Testis (tissue), 5 donors: ENCODE measurements at places on chromosomes 7 and 10. TPM values are rescaled to one million over a fixed set of nuclear protein-coding genes. Genes with fewer than 3 reads are reported as not detected.

DNA sequence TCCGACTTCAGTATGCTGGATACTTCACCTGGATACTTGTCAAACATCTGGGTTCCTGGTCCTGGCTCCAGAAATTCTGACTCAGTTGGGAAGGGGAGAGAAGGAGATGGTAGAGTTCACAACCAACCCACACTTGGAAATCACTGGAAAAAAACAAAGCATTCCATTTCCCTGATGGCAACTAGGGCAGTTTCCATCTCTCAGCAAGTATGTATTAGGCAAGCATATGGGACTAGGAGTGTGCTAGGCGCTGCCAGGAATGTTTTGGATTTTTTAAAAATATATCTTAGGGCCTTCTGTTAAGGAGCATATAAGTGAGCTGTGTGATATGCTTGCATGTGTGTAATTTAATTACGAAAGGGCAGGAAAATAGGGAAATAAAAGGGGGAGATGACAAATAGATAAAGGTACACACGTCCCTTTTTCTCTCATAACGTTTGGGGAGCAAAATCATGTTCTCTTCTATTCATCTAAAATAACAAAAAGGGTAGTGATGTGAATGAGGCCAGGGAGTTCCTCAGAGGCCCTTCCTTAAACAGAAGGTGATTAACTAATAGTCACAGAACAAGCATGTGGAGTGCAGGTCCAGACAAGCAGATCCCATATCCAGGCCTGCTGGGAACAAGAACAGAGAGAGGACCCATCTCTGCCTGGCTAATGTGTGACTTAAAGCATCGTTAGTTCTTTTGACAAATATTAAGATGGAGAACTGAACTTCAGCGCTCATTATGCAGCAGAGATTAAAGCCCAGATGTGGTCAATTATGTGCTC is 64.5 kb upstream of the NFE2L3 start:
- no peak for DNase-seq

The LRRC18 gene
- total RNA-seq, result 12.6 TPM

The CD36 gene
- 5.6 TPM for total RNA-seq

DNA sequence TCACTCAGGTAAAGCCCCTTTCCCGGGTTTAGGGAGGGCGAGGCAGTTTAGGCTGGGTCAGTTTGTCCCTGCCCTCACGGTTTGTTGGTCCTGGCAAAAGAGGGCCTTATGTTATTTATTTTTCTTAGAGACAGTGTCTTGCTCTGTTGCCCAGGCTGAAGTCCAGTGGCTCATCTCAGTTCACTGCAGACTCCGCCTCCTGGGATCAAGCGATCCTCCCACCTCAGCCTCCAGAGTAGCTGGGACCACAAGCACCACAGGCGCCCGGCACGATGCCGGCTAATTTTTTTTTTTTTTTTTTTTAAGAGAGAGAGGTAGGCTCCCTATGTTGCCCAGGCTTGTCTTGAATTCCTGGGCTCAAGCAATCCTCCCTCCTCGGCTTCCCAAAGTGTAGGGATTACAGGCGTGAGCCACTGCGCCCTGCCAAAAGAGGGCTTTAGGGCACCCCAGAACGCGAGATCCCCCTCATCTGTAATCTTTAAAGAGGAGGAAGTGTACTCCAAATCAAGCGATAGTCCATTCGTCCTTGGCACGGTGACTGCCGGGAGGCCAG is 626 bp upstream of the BMS1 start:
- peak; percentile 41 for DNase-seq

DNA sequence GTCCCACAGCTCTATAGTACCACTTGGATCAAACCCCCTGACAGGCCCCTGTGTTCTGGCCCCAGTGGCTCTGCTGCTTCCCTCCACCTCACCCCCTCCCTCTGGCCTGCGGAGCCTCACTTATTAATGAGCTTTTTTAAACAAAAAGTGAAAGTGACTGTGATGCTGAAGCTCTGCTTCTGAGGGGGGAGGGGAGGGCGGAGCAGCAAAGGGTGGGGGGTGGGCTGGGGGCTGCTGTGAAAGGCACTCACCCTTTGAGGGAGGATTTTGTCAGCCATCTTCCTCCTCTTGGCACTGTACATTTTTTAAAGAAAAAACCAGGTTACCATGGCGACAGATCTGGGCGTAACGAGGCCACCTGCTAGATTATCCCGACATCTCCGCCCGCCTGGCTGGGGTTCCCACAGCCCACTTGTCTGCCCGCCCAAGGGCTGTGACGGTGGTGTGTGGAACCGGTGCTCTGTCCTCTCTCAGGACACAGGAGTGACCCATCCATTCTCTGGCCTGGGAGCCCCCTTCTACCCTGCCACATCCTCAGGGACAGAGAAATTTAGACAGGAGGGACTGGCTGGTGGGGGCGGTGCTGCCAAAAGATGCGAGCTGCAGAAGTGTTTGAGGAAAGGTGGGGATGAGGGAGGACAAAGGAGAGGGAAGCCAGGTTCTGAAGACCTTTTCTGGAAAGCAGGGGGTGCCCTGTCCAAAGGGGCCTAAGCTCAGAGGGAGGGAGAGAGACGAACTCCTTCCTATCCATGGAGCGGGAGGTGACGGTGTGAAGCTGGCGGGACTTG is 4.9 kb downstream of the SMARCD3 start:
- no peak for DNase-seq

DNA sequence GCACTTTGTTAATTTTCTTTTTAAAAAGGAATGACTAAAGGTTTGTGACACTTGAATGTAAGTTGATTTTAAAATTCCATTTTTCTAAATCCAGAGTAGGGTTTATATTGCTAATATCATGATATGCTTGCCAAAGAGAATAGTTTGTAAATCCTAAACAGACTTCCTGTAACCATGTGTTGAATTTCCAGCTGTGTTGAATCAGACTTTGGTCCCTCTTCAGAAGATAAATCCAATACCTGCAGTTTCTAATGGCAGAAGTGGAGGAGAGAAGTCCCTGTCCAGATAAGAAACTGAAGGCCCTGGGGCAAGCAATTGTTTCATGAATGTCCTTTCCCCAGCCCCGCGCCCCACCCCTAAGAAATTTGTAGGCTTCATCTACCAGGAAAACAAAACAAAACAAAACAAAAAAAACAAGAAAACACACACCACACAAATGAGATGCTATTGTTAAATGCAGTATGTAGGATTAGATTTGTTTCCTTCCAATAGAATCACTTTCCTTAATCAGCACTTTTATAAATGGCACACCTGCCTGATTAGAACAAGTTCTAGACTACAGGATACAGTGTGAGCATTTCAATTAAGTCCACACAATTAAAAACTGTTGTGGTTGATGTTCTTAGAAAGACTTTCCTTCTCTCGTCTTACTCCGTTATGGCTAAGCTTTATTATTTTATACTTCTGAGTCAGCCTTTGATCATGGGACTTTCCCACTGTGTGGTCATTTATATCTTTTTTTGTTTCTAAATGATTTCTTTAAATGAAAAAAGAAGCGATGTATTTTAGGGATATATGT is 122.8 kb downstream of the KAT6B start:
- no peak for DNase-seq

GRCh38 chr7:132415259-132415658 is 161.0 kb downstream of the PLXNA4 start:
- no peak for DNase-seq

The ATOH7 gene
- total RNA-seq, result 0.63 TPM

DNA sequence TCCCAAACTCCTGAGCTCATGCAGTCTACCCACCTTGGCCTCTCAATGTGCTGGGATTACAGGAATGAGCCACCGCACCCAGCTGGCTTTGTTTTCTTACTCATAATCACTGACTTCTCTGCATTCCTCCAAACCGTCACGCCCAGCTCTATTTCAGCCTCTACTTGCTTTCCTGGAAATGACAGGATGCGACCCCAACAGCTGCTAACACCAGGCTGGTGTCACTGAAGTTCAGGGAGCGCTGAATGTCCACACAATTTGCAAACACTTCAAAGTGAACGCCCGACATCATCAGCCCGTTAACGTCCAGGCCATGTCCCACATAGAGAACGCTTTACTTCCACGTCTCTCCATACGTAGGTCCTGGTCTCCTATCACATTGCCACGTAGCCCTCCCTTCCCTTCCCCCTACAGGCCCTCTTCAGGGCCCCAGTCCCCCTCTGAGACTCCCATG is 12.8 kb upstream of the PROSER2 start:
- no peak for DNase-seq

- DNase-seq, result no peak
Measured at GRCh38 chr7:2941216-2941859, 97.2 kb upstream of the GNA12 start.

- DNase-seq, result no peak
Measured at GRCh38 chr10:31754803-31755624, 173.6 kb downstream of the ARHGAP12 start.

- DNase-seq, result no peak
Measured at GRCh38 chr10:132096223-132096622, 30.5 kb downstream of the JAKMIP3 start.

DNA sequence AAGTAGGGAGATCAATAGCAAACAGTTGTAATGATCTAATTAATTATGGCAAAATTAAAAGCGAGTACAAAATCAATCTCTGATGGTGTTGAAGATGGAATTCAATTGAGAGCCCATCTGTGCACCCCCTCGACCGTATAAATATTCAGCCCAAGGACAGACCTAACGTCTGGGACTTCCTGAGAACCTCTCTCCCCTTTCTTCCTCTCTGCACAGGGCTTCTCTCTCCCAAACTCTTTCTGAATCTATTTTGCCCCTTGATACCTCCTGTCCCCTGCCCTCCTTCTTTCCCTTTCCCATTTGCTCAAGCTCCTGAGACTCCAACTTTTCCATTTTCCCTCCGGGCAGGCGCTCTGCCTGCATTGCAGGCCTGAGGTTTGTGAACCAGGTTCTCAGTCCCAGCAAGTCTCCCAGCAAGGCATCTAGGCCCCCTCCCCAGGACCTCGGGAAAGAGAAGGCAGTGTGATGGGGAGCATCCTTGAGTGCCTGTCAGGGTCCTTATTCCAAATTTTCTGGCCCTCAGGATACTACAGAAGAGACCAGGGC is 8.5 kb upstream of the PAX2 start:
- DNase-seq, result no peak

DNA sequence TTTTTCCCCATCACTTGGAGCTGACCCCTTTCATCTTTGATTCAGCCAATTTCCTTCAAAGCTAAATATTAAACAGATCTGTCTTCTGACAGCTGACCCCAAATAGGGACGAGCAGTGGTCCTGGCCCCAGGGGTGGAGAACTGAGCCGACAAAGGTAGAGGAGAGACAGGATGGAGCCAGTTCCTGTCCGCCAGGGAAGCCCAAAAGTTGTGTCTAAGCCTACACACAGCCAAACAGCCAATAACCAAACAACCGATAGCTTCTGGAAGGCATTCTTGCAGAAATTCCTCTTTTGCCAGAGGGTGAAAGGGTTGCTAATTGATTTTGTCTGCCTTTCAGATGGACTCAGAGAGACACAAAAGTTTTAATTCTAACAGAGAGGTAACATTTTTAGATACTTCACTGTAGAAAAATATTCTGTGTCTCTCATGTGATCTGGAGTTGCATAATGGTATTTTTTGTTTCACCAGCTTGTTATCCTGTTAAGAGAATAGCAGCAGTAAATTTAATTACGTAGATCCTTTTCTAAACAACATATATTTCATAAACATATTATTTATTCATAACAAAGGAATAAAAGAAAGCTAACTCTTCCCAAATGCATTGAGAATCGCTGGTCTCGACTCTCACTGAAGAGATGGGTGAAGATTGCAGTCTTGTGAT is 161.7 kb upstream of the LYZL1 start:
- DNase-seq, result no peak

- DNase-seq, result no peak
Measured at GRCh38 chr7:7385421-7385820, 150.3 kb downstream of the COL28A1 start.

The CADPS2 gene
- total RNA-seq, result 9.9 TPM

DNA sequence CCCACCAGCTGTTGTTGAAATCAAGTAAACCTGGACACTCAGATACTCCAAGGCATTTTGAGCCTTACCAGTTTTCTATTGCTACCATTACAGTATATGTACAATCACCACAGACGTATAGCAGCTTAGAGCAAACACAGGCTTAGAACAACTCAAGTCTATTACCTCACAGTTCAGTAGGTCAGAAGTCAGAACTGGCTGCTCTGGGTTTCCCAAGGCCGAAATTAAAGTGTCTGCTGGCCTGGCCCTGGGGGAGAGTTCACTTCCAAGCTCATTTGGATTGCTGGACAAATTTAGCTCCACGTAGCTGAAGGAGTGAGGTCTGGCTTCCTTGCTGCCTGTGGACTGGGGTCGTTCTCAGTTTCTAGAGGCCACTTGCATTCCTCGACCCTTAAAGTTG is 260.1 kb upstream of the LRRN3 start:
- DNase-seq, result peak; percentile 42

The KCNH2 gene
- 247 TPM for total RNA-seq

- DNase-seq, result no peak
Measured at GRCh38 chr7:105055084-105055483, 41.1 kb downstream of the KMT2E start.
